Activated T-cell treated with anti-CD3 and anti-CD28 coated beads for 24 hours (primary cell): ENCODE measurements at places on chromosomes 4 and X.

- DNase-seq, result no peak
These were observed 6.8 kb upstream of the MOB1B start for GRCh38 chr4:70895405-70895804.

GRCh38 chrX:109378281-109378680 lies 103.6 kb downstream of the GUCY2F start:
- DNase-seq, result no peak

GRCh38 chr4:103091601-103092223 lies 7.9 kb downstream of the BDH2 start:
- DNase-seq, result peak; percentile 38

DNA sequence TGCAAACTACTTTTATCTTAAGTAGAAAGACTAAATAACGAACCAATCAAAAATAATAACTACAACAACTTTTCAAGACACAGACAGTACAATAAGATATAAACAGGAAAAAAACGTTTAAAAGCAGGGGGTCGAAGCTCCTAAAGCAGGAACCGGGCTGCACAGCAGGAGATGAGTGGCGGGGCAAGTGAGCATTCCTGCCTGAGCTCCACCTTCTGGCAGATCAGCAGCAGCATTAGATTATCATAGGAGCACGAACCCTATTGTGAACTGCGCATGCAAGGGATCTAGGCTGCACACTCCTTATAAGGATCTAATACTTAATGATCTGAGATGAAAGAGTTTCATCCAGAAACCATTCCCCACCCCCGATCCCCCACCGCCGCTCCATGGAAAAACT lies 146.2 kb downstream of the TEX11 start:
- no peak for DNase-seq

- no peak for DNase-seq
These were observed 14.2 kb upstream of the C4orf51 start for GRCh38 chr4:145665773-145666172.

GRCh38 chrX:43657671-43658070 lies 1.6 kb downstream of the MAOA start:
- DNase-seq, result no peak

- DNase-seq, result no peak
These were observed 140.9 kb downstream of the STIM2 start for GRCh38 chr4:27001398-27002164.
